ENCODE measurements at places on chromosomes 2 and 18. TPM values are rescaled to one million over a fixed set of nuclear protein-coding genes. Genes with fewer than 3 reads are reported as not detected.

Gene WNT10A
- 1.4 TPM for total RNA-seq

- no peak for DNase-seq
Measured at GRCh38 chr2:198144660-198145059, 340.3 kb downstream of the PLCL1 start.

GRCh38 chr2:20476950-20477349 is 30.1 kb downstream of the RHOB start:
- no peak for DNase-seq

- DNase-seq: no peak
Measured at GRCh38 chr18:66156946-66157687, 406.3 kb downstream of the CDH7 start.

DNA sequence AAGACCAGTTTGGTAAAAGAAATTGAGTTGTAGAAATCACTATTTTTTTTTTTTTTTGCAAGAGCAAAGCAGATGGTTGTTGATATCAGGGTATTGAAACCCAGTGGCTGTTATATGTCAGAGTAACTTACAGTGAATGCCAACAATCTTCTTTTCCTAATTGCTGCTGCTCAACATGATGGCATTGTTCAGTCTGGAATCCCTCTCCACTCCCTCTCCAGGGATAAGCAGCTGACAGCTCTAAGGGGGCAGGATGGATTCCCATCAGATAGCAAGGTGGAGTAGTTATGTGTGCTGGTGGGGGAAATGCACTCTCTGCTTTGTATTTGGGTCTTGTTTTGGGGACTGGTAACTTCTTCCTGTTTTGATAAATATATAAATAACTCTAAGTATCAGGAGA is 200.0 kb downstream of the PIK3C3 start:
- DNase-seq: no peak

- no peak for DNase-seq
Measured at GRCh38 chr2:104856086-104856972, 2.4 kb downstream of the POU3F3 start.
